ENCODE measurements at places on chromosomes 1 and 21.

GRCh38 chr1:43796111-43796581 lies 88.8 kb downstream of the ST3GAL3 start:
- no peak for DNase-seq

DNA sequence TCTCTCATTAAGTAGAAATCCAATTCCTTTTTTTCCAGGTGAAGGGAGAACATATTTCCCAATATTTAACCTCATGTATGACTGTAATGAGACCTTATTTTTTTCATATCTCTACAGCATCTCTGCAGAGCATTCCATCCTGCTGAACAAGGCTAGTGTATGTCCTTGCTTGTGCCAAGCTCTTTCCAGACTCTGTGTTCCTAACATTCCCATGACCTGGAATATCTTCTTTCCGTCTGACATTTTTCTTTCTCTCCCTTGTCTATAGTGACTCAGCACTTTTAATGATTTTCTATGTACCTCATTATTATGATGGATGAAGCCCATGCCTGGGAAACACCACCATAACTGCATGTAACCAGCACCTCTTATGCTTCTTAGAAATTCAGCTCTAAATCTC lies 278.3 kb upstream of the NRIP1 start:
- no peak for DNase-seq

DNA sequence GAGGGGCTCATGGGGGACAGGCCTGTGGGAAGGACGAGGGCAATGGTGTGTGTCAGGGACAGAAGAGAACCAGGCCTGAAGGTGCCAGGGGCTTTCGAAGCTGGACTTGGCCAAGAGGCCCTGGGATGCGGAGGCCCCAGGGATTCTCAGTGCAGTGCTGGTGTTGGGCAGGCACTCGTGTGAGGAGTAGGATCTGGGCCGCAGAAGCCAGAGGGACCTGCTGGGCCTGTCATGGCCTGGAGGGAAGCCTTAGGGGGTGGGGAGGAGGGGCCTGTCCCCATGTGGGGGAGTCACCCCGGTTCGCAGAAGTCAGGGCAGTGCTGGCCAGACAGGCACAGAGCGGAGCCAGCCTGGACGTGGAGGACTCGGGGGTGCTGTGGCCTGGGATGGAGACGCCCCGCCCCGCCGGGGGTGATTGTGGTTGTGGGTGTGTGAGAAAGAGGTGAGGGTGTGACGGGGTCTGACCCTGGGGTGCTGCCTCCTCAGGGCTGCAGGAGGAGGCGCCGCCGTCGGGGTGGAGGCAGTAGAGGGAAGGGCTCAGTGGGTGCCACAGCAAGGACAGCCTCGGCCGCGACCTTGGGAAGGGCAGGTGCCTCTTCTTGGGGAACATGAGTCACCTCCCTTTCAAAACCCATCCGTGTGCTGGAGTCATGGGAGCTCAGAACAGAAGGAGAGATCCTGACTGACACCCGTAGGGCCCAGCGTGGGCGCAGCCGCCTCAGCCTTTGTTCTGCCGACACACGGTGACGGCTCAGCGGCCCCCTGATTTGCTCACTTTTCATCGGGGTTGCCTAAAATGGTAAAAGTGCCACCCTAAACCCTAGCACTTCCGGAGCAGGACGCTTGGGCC lies 33.9 kb downstream of the FAAP20 start:
- DNase-seq: no peak

- DNase-seq: no peak
Observed at GRCh38 chr1:24327891-24328290, 8.7 kb downstream of the GRHL3 start.

GRCh38 chr21:35674895-35675470 lies 385.3 kb downstream of the SETD4 start:
- no peak for DNase-seq
